Thoracic aorta (tissue), 2 donors: ENCODE measurements at places on chromosomes 4 and X.

DNA sequence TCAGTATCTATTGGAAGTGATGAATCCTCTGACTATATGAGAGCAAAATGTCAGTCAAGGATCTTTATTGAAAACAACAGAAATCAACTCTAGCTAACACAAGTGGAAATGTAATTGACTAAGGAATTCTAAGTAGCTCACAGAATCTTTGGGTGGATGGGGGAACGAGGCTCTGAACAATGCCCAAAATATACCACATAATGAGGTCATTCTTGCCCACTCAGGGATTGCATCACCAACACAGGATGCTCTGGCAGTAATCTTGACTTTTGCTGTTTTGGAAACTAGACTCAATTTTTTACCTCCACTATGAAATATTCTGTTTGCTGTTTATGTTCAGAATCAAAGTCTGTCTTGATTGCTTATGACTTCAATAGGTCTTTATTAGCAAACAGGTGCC is 127.4 kb upstream of the UNC5C start:
- DNase-seq, result no peak

GRCh38 chr4:108556588-108557200 is 63.7 kb upstream of the RPL34 start:
- DNase-seq, result no peak

DNA sequence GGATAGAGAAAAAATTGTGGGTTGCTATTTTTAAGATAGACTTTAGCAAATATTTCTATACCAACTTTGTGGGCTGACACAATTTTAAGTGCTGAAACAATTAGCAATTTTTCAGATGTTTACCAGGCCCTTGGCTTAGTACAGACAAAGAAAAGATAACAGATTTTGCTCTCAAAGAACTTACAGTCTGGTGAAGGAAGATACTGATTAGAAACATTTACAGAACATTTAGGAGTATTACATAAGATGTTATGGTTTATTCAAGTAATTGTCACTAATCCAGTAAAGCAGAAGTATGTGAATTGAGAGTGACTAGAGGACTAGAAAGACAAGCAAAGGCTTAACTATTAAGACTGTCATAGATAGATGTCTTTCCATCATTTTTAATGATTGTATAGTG is 35.3 kb upstream of the NDUFC1 start:
- DNase-seq, result no peak

- DNase-seq, result no peak
Observed at GRCh38 chr4:3862640-3863420, 96.6 kb downstream of the ADRA2C start.

DNA sequence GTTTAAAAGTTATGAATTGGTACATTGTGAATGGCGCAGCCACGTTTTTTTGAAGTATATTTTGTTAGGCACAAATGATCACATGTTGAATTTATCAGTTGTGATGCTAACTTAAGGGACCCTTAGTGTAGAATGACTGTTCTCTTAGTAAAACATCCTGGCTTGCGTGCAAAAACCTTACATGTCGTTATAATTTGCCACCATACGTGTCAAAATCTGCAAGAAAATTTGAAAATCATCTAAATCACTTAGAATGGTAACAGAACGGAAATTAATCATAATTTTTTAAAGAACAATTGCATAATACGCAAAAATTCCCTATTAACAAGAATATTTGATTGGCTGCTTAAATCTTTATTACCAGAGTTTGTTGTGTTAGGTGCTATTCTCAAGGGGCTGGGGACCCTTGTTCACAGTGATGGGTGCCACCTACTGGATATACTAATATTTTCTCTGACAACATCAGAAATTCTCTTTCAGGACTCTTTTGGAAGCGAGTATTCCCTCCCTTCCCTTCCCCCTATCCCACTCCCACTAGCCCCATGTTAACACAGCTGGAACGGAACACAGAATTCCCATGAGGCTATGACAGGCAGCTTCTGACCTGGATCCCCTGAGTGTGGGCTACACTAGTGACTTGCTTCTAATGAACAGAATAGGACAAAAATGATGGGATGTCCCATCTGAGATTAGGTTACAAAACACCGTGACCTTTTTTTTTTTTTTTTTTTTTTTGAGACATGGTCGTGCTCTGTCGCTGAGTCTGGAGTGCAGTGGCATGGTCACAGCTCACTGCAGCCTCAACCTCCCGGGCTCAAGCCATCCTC is 71.8 kb downstream of the SUPT20HL2 start:
- no peak for DNase-seq

DNA sequence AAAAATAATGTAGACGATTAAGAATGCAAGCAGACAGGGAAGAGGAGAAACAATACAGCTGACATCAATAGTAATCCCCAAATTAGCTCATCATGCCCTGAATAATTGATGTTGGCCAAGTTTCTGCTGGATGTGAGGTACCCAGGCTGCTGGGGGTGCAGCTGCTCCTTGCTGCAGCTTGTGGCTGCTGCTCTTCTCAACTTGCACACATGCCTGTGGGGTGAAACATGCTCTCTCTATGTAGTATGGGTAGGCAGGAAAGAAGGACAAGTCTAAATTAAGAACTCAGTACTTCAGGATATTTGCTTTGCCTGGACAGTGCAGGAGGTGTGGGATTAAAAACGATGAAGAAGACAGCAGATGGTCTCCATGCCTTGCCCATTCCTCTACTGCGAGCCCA is 16.7 kb downstream of the EDA2R start:
- DNase-seq, result no peak
